ENCODE measurements at places on chromosomes 3 and 15.

GRCh38 chr15:70799667-70800450, 36.5 kb upstream of the UACA start:
- no peak for ATAC-seq

DNA sequence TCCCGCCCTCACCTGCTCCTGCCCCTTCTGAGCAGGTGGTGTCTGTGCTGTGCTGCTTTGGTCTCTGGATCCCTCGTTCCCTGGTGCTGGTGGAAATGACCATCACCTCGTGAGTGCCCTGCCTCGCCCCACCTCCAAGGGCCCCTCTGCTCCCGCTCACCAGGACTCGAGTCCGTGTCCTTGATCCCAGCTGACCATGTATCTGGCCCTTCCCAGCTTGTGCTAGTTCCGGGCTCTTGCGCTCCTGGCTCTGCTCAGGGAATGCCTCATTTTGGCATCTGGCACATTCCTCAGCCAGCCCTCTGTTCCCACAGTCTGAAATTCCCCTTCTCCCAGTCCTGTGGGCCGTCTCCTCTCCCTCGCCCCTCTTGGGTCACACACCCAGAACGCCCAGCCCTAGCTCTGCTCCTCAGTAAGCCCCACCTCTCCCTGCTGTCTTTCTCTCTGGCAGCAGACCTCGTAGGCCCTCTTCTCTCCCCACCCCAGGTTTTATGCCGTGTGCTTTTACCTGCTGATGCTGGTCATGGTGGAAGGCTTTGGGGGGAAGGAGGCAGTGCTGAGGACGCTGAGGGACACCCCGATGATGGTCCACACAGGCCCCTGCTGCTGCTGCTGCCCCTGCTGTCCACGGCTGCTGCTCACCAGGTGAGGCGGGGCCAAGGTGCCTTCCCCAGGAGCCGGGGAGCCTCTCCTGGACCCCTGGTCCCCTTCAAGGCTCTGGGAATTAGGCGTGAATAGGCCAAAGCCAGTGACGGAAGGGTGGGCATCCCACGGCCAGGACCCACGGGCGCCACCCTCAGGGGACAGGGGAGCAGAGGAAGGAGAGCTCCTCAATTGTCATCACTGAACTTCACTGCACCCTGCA, 11.5 kb downstream of the SLC51A start:
- ATAC-seq, result no peak

DNA sequence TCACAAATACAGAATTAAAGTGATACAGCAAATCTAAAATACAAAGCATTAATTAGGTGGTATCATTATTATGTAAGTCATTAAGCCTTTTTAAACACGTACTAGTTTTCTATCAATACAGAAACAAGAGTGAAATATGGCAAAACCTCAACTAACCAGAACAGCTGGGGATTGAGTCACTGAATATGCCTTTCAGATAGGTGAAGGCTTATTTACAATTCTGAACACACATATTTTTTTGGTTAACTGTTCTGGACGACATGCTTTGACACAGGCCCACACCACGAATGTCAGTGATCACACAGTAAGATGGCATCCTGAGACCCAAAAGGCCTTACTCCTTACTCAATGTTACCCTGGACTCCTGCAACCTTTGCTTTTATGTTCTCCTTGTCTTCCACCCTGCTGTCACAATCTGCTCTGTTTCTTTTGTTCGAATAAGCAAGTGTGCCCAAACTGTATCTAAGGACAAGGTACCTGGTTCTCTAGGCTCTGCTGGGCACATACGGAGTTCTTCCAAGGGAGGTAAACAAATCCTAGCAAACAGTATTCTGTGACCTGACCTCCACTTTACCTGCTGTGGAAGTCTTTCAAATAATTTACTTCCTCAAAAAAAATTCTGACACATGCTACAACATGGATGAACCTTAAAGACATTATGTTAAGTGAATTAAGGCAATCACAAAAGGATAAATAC, 7.0 kb downstream of the SFMBT1 start:
- ATAC-seq, result no peak

- ATAC-seq, result no peak
Measured at GRCh38 chr3:152491922-152492321, 223.2 kb downstream of the MBNL1 start.

GRCh38 chr3:127792541-127793292, 29.6 kb downstream of the MGLL start:
- no peak for ATAC-seq

DNA sequence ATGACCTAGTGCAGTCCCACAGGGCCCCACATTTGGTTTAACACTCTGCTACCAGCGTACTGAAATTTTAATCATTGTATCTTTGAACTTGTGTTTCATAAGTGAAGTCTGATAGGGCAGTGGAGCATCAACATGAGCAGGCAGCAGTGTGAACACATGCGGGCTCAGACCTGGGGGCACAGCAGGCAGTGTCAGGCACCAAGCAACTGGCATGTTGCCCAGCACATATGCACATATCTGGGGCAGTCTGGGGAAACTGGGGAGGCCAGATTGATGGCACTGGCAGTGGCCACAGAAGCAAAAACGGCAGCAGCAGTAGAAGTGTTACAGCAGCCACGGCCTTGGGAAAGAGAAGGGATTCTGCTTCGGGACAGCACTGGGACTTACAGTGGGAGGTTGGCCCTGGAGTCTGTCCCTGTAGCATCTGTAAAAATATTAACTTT, 353.9 kb upstream of the KCNMB2 start:
- no peak for ATAC-seq

- ATAC-seq, result no peak
Measured at GRCh38 chr15:70437089-70437488, 326.3 kb downstream of the UACA start.

- no peak for ATAC-seq
Measured at GRCh38 chr15:85381850-85382751, 1.7 kb downstream of the AKAP13 start.

DNA sequence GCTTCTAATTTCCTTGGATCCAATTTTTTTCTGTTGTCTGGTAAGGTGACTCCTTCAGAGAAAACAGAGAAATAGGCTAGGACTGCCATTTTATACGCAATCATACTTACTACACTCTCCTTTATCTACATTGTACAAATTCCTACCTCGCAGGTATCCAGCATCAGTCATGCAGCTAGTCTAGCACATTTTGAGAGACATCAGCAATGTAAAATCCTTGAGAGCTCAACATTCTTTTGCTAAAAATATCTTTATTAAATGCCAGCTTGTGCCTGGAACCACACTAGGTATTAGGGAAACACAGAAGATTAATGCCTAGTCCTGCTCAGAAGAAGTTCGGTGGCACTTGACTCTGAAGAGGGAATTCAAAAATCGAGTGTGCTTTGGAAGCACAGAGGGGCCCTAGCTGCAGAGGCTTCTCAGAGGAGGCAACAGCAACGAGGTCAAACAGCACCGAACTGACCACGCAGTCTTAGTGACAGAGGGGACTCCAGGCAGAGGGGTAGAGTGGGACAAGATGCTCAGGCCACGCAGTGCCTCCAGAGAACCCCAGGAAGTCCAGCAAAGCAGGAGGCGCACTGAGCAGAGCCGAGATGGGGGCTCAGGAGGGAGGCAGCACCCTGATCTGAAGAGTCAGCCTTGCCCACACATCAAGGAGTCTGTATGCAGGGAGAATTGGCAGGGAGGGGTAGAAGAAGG, 3.5 kb downstream of the FAM174B start:
- no peak for ATAC-seq
